Substantia nigra (tissue), 51 donors: ENCODE measurements at places on chromosomes 16 and 17.

- peak; percentile 72 for DNase-seq
These were observed 1.1 kb upstream of the FASN start for GRCh38 chr17:82098939-82099763.

DNA sequence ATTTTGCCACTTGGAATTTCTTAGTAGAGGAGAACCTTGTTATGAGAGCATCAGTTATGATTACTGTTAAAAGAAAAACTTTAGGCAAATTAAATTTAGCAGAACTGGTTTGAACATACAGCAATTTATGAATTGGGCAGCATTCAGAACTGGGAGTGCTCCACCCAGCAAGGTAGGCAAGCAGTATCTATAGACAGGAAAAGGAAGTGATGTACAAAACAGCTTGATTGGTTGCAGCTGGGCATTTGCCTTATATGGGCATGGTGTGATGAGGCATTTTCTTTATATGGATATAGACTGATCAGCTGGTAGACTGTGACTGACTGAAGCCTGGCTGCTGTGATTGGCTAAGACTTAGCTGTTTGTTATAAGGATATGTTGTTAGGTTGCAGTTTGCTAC is 17.6 kb upstream of the CYLD start:
- no peak for DNase-seq

DNA sequence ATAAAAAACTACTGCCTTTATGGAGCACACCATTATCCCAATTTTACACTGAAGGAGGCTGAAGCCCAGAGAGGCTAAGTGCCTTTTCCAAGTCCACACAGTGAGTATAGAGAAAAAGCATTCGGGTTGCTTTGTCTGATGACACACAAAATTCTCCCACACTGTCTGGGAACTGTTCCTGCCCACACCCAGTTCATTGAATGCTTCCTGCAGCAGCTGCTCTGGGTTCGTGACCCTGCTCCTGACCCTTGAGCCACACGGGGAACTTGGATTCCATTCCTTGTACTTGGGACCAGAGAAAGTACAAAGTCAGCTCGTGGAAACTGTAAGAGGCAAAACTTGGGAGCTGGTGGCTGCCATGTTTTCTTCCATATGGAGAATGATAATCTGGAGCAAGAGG is 57.9 kb downstream of the AKAP1 start:
- no peak for DNase-seq

- no peak for DNase-seq
These were observed 14.7 kb downstream of the KCTD19 start for GRCh38 chr16:67311607-67312488.

- DNase-seq: no peak
These were observed 888 bp downstream of the PIGW start for GRCh38 chr17:36535669-36536081.

DNA sequence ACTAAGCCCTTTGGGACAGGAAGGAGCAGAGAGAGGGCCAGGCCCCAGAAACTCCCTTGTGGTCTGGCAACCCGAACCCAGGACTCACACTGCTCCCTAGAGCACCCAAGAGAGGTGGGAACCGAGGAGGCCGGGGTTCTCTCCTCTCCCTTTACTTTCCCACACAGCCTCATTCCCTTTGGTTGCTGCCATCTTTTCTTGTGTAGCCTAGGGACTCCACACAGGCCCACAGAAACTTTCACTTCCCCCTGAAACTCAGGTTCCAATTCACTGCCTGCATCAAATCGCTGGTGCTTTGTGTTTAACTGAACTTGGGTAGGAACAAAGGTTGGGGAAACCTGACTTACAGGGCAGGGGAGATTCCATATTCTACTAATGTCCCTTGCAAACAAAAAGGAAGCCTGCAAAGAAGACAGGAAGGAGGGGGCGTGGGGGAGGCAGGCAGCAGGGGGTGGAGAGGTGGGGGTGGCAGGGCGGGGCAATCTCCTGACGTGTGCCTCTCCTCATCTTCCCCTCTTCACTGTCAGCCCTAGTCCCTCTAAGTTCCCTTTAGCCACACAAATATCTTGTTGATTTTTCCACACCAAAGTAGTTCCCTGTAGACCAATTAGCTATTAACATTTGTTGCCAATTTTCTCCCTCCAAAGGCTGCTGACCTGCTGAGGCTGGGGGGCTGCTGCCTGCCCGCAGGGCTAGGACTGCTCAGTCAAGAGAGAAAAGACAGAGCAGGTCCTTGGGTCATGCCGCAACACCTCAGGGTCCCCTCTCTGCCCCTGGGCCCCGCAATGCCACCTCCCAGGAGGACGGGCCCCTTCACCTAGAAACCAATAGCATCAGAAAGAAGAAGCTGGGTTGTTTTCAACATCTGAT is 8.0 kb downstream of the ST3GAL2 start:
- DNase-seq: no peak

- DNase-seq: no peak
These were observed 10.4 kb upstream of the MT4 start for GRCh38 chr16:56554441-56554840.

DNA sequence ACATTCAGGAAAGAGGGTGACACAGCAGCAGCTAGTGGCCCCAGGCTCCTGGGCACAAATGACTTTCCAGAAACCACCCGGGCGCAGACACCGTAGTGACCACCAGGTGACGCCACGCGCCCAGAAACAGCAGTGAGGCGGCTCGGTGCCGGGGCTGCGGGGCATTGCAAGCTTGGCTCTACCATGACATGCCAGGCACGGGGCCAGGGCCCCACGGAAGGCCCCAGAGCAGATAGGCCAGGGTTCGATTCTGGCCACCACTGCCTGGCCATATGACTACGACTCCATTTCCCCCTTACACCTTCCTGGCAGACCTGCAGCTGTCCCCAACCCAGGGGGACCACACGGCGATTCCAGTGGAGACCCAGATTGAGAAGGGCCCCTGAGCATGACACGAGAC is 6.7 kb downstream of the RHBDF1 start:
- peak; percentile 84 for DNase-seq

- no peak for DNase-seq
These were observed 55.7 kb downstream of the OR1D5 start for GRCh38 chr17:3007651-3008121.

DNA sequence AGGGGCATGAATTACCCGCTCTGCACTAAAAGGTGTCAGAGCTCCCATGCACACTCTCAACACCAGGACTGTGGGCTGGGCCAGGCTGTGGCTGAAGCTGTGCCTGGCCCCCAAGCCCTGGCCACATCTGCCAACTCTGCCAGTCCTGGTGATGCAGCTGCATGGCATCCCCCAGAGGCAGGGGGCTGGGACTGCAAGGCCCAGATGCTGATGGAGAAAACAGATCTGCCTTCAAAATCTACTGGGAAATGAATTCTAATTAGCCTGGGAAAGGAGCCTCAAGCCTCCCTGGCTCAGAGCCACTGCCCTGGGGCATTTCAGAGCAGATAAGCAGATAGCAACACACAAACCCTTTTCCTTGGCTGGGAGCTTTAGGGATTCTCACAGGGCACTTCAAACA is 3.4 kb downstream of the CHST6 start:
- peak; percentile 56 for DNase-seq

- DNase-seq: no peak
These were observed 48.4 kb downstream of the MPRIP start for GRCh38 chr17:17090642-17091103.

GRCh38 chr17:60354223-60354622 is 37.7 kb downstream of the USP32 start:
- no peak for DNase-seq

- DNase-seq: no peak
These were observed 2.1 kb downstream of the ESRP2 start for GRCh38 chr16:68233835-68234187.

DNA sequence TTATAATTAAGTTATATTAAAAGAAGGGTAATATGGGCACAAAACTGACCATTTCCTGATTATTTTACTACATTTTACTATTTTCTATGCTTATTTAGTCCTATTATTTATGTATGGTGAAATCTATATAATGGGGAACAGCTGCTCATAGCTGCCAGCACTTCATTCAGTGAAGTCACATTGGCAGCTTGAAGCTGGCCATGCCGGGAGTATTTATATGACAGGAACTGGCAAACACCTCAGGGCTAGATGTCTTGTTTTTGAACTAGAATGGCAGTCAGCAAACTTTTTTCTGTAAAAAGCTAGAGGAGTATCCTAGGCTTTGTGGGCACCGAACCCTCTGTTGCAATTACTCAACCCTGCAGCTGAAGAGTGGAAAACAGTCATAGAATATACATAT is 104.1 kb downstream of the CDH13 start:
- DNase-seq: no peak

GRCh38 chr16:2244926-2245795 is 6.2 kb downstream of the ECI1 start:
- DNase-seq: no peak

DNA sequence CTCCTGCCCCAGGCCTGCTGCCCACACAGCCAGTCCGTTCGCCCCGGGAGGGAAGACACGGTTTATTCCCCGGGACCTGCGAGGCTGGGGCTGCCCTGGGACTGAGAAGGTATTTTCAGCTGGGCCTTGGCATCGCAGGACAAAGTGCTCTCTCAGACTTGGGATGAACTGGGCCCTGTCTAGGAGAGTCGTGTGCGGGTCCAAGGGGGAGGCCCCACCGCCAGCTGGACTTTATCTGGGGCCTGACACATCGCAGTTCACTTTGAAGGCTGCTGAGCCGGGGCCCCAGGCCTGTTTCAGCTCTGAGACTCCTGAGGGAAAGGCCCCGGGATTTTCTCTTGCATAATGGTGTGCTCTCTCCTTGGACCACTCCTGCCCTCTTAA is 6.8 kb downstream of the CRISPLD2 start:
- DNase-seq: no peak

DNA sequence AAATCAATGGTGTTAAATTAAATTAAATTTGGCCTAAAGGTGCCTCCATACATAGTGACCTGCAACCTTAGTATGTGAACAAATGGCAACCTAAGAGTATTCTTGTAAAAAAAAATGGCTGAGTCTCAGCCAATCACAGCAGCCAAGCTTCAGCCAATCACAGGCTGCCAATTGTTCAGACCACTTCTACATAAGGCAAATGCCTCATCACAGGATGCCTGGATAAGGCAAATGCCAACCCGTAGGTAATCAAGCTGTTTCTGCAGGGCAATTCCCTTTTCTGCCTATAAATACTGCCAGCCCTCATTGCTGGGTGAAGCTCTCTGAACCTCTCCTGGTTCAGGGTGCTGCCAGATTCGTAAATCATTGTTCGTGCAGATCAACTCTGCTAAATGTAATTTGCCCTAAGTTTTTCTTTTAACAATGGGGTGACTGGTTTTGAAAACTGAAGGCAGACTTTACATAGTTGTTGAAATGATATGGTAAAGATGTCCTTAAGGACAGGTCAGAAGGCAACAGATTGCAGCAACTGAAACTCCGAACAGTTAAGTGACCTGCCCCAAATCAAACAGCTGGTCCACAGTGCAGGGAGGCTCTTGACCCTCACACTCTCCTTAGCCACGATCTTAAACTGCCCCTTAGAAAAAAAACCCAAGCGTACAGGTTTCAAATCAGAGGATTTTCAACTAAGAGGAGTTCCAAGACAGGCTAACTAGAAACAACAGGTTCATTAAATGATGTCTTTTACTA is 50.3 kb downstream of the N4BP1 start:
- no peak for DNase-seq

GRCh38 chr16:11213373-11213772 is 42.6 kb downstream of the SOCS1 start:
- DNase-seq: no peak

DNA sequence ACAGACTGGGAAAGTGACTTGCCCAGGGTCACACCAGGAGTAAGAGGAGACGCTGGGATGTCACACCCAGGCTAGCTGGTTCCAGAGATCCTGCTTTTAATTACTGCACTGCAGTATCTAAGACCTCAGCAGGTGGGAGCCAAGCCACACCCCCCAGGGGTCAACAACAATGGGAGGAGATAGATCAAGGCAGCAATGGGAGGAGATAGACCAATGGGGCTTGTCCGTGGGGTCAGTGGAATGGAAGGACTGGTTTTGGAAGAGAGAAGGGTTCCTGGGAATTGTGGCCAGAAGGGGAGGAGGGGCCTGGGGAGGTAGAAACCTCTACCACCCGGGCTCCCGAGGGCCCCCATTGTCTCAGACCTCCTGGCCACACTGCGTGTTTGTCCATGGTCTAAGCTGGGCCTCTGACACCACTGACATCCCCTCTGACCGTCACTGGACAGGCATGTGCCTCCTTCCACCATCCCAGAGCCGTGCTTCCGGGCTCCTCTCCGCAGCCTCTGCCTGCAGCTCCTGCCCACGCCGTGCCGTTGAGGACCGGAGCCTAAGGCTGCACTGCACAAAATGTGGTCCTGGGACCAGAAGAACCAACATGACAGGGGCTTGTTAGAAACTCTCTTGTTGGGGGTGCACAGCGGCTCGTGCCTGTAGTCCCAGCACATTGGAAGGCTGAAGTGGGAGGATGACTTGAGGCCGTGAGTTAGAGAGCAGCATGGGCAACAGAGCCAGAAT is 69.8 kb upstream of the RPH3AL start:
- DNase-seq: no peak

GRCh38 chr17:70658317-70658716 is 489.0 kb downstream of the KCNJ2 start:
- DNase-seq: no peak

GRCh38 chr16:14392960-14393359 is 237.1 kb downstream of the PARN start:
- DNase-seq: no peak

- DNase-seq: no peak
These were observed 30.4 kb downstream of the RPH3AL start for GRCh38 chr17:322006-322780.

DNA sequence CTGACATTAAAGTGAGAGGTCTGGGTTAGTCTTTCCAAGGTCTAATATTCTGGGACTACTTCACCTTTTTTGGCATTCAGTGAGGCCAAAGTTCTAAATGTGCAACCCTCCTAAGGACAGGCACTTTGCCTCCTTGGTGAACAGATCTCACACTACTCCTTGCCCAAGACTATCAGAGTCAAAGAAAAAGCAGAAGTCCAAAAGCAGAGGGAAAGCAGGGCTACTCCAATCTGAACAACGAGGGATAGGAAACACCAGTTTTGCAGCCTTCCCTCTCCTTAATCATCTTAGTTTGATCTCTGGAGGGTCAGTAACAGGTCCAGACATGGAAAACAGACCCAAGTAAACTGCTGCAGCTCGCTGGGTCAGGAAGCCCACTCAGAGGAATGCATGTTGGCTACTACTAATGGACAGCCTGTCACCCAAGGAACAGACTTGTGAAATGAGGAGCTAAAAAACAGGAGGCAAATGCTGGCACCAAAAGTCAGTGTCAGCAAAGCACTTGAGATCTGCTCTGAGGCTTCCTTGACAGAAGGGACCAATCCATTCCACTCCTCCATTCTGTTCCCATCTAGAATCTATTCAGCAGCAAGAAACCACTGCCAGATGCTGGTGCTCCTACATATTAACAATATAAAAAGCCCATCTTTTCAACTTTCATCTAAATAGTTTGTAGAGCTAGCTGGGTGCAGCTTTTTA is 29.9 kb downstream of the DCUN1D3 start:
- no peak for DNase-seq

DNA sequence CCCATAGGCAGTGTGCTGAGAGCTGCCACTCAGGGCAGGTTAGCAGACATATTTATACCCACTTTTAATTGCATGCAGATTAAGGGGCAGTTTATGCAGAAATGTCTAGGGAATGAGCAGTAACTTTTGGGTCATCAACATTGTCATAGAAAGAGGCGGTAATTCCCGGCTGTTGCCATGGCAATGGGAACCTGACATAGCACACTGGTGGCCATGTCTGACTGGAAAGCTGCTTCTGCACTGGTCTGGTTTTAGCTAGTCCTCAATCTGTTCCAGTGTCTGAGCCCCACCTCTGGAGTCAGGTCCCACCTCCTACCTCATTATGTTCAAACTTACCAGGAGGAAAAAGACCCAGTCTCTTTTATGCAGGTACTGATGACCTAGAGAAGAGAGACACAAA is 31.5 kb upstream of the TNRC6C start:
- no peak for DNase-seq

GRCh38 chr16:82011199-82011641 is at the start of gene SDR42E1:
Gene SDR42E1 (minus strand): TSS chr16:82011470. CDS start chr16:82000858, 10,612 bp downstream.
- no peak for DNase-seq
